ENCODE measurements at places on chromosomes 12 and 14. TPM values are rescaled to one million over a fixed set of nuclear protein-coding genes. Genes with fewer than 3 reads are reported as not detected.

The CELA1 gene
- not detected for total RNA-seq

The ERP27 gene
- total RNA-seq = 11.0 TPM

The ESPL1 gene
- 1.5 TPM for total RNA-seq

The SIRT4 gene
- total RNA-seq = 1.5 TPM

The AGAP2 gene
- 3.7 TPM for total RNA-seq

The SLC15A4 gene
- 32.4 TPM for total RNA-seq

- H3K36me3 ChIP-seq = no peaks in the 10 kb centered on the region
- peak; percentile 92 for DNase-seq
- H3K27ac ChIP-seq = no peak overlapping the region
- H3K4me3 ChIP-seq = no peak overlapping the region
Observed at GRCh38 chr14:89493877-89494634, 77.0 kb upstream of the FOXN3 start.

- no peaks in the 10 kb centered on the region for H3K4me1 ChIP-seq
- no peak overlapping the region for H3K4me3 ChIP-seq
- no peaks in the 10 kb centered on the region for H3K27me3 ChIP-seq
- DNase-seq = no peak
- H3K36me3 ChIP-seq = no peaks in the 10 kb centered on the region
- no peak overlapping the region for H3K27ac ChIP-seq
Observed at GRCh38 chr12:92721130-92721529, 18.3 kb downstream of the PLEKHG7 start.

GRCh38 chr14:23645812-23646647 lies 9.9 kb downstream of the DHRS2 start:
- no peak overlapping the region for H3K4me3 ChIP-seq
- no peaks in the 10 kb centered on the region for H3K36me3 ChIP-seq
- DNase-seq = no peak
- H3K4me1 ChIP-seq = no peaks in the 10 kb centered on the region
- no peaks in the 10 kb centered on the region for H3K27me3 ChIP-seq

- H3K4me1 ChIP-seq = peaks cover 6% of the 10 kb centered on the region
- H3K4me3 ChIP-seq = no peak overlapping the region
- DNase-seq = peak; percentile 23
- no peaks in the 10 kb centered on the region for H3K36me3 ChIP-seq
- H3K27ac ChIP-seq = no peak overlapping the region
Observed at GRCh38 chr12:55698241-55698955, 9.3 kb downstream of the ITGA7 start.

GRCh38 chr14:27387463-27387862 lies 789.6 kb upstream of the NOVA1 start:
- H3K27ac ChIP-seq = no peak overlapping the region
- H3K4me3 ChIP-seq = no peak overlapping the region
- no peaks in the 10 kb centered on the region for H3K36me3 ChIP-seq
- H3K27me3 ChIP-seq = no peaks in the 10 kb centered on the region

DNA sequence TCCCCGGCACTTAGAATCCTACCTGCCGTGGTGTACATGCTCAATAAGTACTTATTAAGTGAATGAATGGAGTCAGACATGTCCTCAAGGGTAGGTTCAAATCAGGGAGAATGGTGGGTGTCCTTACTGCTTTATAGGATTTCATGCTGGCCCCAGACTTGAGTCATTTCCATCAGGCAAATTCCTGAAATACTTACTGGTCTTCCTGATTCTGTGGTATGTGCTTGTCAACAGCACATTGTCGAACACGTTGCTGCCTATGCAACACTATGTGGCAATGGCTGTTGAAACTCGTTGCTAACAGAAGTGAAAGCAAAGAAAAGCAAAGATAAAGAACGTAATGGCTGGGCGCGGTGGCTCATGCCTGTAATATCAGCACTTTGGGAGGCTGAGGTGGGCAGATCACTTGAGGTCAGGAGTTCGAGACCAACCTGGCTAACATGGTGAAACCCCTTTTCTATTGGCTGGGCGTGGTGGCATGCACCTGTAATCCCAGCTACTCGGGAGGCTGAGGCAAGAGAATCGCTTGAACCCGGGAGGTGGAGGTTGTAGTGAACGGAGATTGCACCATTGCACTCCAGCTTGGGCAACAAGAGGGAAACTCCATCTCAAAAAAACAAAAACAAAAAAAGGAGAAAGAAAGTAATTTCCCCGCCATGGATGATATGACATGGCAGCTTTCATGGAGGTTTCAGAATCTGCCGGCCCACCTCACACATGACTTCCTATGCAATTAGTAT lies 214.9 kb downstream of the ZFP36L1 start:
- no peak for DNase-seq
- H3K4me3 ChIP-seq = no peak overlapping the region
- peaks cover 4% of the 10 kb centered on the region for H3K4me1 ChIP-seq
- H3K27me3 ChIP-seq = no peaks in the 10 kb centered on the region
- H3K36me3 ChIP-seq = no peaks in the 10 kb centered on the region

DNA sequence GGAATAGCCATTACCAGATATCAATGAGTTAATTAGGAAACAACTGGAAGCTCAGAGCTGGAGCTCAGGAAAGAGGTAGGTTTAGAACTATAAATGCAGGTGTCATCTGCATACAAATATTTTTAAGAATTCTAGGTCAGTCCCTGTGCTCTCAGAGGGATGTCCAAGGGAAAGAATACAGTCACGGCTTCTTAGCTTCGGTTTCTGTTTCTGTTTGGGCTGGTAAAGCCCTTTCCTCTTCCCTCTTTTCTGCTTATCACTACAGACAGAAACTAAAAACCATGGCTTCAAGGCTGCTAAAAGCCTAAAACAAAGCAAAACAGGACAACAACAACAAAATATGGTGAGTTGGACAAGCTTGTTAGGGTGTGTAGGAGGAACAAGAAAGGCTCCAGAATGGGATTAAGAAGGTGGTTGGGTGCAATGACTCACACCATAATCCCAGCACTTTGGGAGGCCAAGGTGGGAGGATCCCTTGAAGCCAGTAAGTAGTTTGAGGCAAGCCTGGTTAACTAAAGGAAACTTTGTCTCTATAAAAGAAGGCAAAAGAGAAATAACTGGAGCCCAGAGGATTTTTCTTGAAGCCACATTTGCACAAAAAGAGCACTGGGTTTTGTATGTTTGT lies 113.0 kb downstream of the SEC23A start:
- H3K4me1 ChIP-seq = no peaks in the 10 kb centered on the region
- no peak overlapping the region for H3K4me3 ChIP-seq
- no peaks in the 10 kb centered on the region for H3K27me3 ChIP-seq

GRCh38 chr12:115320451-115320850 lies 636.5 kb upstream of the TBX3 start:
- no peaks in the 10 kb centered on the region for H3K36me3 ChIP-seq
- no peaks in the 10 kb centered on the region for H3K4me1 ChIP-seq
- DNase-seq = peak; percentile 13
- no peak overlapping the region for H3K27ac ChIP-seq
